Muscle of back (tissue), 13 donors: ENCODE measurements at places on chromosomes 1 and 21. TPM values are rescaled to one million over a fixed set of nuclear protein-coding genes. Genes with fewer than 3 reads are reported as not detected.
A peak's percentile ranks its signal among the peaks of the same experiment; 100 is the strongest.

GRCh38 chr1:230791986-230792564 lies 44.9 kb downstream of the CAPN9 start:
- no peak for DNase-seq

- no peak for DNase-seq
Observed at GRCh38 chr1:182460550-182460951, 10.6 kb downstream of the RGSL1 start.

GRCh38 chr1:32538887-32539583 lies at the start of gene ZBTB8A:
Gene ZBTB8A (plus strand): TSS chr1:32539427. CDS start chr1:32592932, 53,505 bp downstream.
- DNase-seq = peak; percentile 89

GRCh38 chr1:3069491-3070308 lies 697 bp downstream of the PRDM16 start:
- DNase-seq = peak; percentile 54

DNA sequence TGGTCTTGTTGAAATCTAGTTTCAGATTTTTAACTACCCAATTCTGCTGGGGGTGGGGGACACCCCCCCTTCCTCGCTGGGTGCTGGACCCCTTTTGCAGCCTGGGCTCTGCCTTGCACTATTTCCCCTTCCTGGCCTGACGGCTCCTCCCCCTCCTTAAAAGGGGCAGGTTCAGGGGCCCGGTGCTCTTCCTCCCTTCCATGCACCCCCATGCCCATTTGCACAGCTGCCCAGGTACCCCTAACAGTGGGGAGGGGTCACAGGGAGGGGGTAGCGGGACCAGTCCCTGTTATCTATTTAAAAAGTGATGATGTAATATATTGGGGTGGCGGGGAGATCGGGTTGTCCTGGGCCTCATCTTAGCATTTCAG lies 15.3 kb downstream of the ZBTB7B start:
- DNase-seq = no peak

- no peak for DNase-seq
Observed at GRCh38 chr1:198649968-198650338, 11.1 kb downstream of the PTPRC start.

GRCh38 chr1:111967886-111968285 lies 21.6 kb downstream of the KCND3 start:
- no peak for DNase-seq

DNA sequence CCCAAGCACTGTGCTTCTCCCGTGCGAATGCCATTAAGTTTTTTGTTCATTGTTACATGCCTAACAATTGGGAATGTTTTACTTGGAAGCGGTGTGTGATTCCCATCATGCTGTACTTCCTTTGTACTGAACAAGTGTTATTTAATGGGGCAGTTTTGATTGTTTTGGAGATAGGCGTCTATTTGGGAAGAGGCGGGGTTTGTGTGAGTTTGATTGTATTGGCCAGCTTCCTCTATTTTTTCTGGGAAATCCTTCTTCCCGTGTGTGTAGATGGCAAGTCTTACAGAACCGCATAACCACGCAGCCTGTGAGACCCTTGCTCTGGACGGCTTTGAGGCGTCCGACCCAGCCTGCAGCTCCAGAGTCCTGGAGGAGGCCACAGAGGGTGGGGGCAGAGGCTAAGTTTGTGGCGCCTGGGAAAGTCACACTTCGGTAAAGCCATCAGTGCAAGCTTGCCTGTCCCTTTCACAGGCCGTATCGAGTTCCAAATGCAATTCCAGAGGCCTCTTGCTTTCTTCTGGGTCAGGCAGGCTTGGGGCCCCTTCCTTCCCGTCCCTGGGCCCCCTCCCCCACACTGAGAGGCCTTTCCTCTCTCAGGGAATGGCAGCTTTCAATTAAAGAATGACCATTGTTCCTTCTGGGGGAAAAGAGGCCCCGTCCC lies 210.3 kb downstream of the TOMM20 start:
- no peak for DNase-seq

- DNase-seq = no peak
Observed at GRCh38 chr1:117286145-117286544, 75.4 kb upstream of the VTCN1 start.

- DNase-seq = no peak
Observed at GRCh38 chr1:3359756-3360440, 94.6 kb upstream of the ARHGEF16 start.

DNA sequence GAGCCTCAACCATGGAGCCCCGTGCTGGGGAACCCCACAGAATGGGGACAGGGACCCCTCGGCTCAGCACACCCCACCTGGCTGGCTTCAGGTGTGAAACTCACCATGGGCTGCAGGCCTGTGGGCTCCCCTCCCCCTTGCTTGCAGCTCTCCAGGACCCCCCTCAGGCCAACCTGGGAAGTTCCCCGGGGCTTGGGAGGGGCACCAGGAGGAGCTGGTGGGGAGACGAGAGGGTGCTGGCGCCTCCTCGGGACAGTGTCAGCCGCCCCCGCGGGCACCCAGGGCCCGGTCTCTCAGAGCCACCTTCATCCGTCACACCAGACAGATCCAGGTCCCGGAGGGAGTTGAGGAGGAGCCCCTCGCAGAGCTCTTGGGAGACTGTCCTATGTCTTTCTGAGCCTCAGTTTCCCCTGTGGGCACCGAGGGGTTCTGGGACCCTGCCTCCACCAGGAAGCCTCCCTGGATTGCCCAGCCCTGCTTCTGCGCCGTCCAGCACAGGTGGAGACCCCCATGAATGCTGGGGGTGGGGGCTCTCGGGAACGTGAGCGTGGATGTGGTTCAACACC lies 657 bp upstream of the TNFRSF18 start:
- no peak for DNase-seq

GRCh38 chr1:10400013-10400412 lies 1.1 kb downstream of the PGD start:
- no peak for DNase-seq

GRCh38 chr1:19066248-19066873 lies 109.9 kb upstream of the IFFO2 start:
- no peak for DNase-seq

- DNase-seq = no peak
Observed at GRCh38 chr1:205739348-205740160, 10.4 kb downstream of the NUCKS1 start.

DNA sequence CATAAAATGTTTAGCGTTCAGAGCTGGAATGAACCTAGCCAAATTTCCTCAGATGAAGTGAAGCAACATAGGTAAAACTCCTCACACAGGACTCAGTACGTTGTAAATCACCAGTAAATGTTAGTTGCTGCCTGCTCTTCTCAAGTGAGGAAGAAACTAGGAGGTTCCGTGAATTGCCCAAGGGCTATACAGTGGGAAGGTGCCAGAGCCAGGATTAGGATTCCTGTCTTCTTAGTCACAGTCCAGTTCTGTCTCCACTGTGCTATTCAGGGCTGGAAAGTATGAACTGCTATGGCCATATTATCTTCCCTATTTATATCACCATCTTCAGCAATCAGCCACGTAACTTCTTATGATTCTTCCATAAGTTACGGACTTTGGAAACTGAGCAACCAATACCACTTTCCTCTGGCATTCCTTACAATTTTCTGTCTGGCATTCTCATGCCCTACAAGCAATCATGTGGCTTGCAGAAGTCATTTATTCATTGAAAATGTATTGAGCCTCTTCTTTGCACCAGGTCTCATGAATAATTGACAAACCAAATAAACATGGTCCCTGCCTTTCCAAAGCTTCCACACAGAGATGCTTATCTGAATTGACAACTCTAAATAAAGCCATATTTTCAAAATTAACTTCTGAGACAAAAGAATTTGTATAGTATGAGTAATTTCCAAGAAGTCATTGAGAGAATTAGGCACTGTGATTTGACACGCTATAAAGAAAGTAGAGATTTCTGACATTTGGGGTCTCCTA lies 271.6 kb upstream of the SGIP1 start:
- no peak for DNase-seq

- DNase-seq = peak; percentile 94
Observed at GRCh38 chr1:234602334-234603220, 7.4 kb downstream of the IRF2BP2 start.

DNA sequence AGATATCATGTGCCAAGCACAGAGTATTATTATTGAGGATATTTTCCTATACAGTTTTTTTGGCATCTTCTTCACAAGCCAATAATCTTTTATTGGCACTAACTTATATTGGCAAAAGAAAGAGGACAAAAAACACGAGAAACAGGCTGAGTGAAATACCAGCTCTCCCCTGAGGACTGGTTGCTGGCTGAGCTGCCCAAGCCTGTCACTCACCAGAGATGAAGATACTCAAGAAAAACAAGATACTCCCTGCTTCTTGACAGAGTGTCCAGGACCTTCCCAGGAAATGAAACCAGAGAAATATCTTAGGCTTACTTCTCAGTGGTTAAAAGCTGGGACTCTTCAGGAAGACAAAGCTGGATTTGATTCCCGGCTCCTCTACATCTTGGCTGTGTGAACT lies 35.9 kb upstream of the ATP1B1 start:
- DNase-seq = no peak

DNA sequence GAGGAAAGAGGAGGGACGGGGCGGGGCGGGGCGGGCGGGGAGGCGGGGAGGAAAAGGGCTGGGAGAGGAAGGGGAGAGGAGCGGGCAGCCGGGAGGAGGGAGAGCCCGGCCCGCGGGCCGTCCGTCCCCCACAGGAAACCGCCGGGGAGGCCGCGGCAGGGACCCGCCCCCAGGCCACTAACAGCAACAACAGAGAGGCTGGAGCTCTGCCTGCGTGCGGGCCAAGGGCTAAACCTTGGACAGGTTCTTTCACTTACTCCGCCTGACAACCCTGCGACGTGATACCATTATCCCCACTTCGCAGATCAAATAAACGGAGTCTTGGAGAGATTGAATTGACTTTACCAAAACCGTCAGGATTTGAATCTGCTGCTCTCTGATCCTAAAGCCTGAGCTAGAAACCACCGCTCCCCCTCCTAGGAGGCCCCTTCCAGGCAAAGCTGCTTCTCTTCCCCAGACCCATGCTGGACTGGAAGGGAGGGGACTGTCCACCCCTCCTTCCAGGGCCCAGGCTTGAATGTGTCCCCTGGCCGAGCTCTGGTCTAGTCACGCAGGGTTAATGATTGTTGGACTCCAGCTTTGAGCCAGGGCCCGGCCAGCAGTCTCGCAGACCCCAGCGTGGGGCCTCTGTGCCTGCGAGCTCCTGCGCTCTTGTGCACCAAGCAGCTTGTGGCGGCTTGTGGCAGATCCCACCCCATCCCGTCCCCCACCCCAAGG lies at the start of gene EVA1B:
Gene EVA1B, minus strand, starts transcription at position 10 of the 717 bp plus-strand sequence. CDS start 608 bp downstream, outside the sequence.
- peak; percentile 85 for DNase-seq

DNA sequence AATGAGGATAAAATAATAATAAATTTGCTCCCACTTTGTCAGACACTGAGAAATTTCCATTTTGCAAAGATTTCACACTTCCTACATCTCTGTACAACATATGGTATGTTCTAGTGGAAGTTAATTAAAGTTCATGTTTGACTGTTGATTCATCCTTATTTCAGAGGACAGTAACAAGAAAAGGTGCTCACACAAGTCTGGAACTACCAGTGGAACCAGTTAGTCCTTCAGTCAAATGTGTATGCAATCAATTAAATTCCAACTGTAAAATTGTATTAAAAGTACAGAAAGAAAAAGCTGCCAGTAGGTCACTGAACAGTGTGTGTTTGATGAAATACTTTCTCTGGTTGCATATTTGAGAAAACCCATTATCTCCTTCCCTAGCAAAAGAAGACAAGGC lies 496.0 kb upstream of the PKN2 start:
- no peak for DNase-seq

DNA sequence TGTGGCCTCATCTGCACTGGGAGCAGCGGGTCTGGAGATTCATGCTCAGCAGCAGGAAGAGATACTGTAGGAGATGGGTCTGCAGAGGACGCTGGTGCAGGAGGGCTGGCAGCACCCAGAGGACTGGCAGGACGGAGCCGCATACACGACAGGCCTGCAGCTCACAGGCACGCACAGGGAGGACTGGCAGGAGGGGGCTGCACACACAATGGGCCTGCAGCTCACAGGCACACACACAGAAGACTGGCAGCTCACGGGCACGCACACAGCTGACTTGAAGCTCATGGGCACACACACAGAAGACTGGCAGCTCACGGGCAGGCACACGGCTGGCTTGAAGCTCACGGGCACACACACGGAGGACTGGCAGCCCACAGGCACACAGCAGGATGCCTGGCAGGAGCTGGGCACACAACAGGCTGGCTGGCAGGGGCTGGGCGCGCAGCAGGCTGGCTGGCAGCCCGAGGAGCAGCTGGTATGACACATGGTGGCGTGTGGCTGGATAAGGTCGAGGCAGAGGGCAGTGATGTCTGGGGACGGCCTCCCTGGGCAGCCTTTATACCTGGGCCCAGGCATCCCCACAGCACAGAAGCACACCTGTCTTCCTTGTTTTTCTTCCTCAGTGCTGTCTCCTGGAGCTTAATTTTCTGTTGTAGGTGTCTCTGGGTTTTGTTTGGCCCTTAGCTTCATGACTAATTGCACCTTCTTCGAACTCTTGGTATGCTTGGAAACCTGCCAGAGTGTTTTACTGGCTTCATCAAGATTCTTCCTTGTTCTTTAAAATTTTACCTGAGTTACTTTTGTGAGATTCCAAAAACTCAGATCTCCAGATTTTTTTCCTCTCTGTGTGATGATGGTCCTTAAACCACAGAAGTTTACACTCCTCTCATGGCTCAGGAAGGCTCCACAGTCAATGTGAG lies at the start of gene KRTAP12-2:
Gene KRTAP12-2, minus strand, starts transcription at position 527 of the 920 bp plus-strand sequence. Its CDS starts 41 bp downstream, at position 486.
- DNase-seq = no peak

- no peak for DNase-seq
Observed at GRCh38 chr1:204283711-204284651, 70.2 kb upstream of the GOLT1A start.

DNA sequence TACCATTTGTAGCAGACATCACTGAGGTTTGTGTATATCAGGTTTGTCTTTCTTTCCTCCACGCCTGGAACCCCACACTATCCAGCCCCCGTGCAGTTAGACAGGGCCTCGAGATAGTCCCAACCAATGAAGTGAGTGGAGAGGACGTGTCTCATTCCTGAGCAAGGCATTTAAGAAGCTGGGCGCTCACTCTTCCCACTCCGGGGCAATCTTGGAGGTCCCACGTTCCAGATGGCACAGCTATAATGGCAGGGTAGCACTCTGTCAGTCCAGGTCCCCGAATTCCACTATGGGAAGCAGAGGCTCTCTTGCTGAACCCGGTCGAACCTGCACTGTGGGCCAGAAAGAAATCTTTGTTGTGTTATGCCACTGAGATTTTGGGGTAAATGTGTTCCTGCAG lies 57.3 kb upstream of the CSF3R start:
- no peak for DNase-seq

DNA sequence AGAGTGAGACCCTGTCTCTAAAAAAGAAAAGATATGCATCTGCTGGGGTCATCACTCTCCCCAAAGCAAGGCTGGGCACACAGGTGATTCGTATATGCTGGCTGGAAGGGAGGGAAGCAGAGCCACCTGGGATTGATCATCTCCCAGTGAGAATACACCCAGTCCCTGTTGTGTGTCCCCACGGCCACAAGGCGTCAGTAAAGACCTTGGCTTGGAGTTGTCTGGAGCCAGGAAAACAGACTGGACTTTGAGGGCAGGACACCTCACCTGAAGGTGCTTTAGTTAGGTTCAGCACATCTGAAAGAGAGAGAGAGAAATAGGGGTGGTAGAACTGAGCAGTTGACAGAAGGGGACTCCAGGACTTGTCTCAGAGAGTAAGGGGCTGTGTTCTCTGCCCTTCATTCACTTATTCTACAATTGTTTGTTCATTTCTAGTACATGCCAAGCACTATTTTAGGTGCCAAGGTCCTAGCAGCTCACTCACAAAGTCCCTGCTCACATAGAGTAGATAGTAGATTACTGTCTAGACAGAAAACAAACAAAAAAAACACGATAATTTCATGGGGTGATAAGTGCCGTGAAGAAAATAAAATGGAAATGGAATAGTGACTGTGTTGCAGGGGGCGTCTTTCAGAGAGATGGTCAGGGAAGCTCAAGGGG lies 13.5 kb downstream of the CITED4 start:
- DNase-seq = peak; percentile 44

- DNase-seq = no peak
Observed at GRCh38 chr1:112702420-112703261, 4.3 kb downstream of the RHOC start.

OR2L5 gene
- polyA plus RNA-seq = not detected

NVL gene
- polyA plus RNA-seq = 13.7 TPM

OR6K3 gene
- not detected for polyA plus RNA-seq

NUDT17 gene
- 16.9 TPM for polyA plus RNA-seq
